Muscle of leg (tissue), 16 donors: ENCODE measurements at places on chromosomes 3 and 15.

- DNase-seq, result no peak
These were observed 20.4 kb downstream of the GOLM2 start for GRCh38 chr15:44308889-44309288.

DNA sequence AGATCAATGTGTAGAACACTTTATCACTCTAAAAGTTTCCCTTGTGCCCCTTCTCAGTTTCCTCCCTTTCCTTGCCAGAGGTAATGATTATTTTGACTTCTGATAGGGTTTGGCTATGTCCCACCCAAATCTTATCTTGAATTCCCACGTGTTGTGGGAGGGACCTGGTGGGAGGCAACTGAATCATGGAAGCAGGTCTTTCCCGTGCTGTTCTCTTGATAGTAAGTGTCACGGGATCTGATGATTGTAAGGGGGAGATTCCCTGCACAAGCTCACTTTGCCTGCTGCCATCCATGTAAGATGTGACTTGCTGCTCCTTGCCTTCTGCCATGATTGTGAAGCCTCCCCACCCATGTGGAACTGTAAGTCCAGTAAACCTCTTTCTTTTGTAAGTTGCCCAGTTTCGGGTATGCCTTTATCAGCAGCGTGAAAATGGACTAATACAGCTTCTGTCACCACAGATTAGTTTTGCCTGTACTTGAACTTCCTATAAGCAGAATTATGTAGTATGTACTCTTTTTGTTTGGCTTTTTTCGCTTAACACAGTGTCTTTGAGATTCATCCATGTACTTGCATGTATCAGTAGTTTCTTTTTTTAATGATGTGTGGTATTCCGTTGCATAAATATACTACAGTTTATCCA is 7.2 kb downstream of the FEM1B start:
- DNase-seq, result no peak

DNA sequence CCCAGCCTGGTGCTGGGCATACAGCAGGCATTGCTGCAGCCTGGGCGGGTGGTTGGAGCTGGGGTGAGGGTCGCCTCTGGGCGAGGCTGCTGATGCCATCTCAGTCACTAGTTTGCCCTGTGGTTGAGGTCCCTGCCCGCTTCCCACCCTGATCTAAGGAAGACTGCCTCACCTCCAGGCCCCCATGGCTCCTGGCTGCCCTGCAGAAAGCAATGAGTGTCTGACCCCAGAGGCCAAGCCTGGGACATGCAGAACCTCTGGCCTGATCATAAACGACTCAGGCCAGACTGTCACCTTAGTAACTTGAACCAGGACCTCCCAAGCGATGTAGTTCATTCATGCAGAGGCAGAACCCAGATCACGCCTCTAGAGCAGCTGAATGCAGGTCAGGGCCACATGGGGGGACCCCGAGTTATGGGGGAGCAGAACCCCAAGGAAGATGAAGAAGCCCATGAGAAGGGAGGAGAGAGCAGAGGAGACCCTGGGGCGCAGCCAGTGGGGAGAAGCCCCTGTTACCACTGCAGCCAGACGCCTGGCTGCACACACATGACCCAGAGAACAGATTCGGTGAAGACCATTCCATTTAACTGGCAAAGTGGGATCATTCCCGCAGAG is 213.9 kb downstream of the TBC1D2B start:
- DNase-seq, result no peak

- DNase-seq, result no peak
These were observed 1023.2 kb downstream of the TBL1XR1 start for GRCh38 chr3:176174060-176174459.

GRCh38 chr15:101198800-101199199 is 53.0 kb downstream of the CHSY1 start:
- DNase-seq, result no peak

DNA sequence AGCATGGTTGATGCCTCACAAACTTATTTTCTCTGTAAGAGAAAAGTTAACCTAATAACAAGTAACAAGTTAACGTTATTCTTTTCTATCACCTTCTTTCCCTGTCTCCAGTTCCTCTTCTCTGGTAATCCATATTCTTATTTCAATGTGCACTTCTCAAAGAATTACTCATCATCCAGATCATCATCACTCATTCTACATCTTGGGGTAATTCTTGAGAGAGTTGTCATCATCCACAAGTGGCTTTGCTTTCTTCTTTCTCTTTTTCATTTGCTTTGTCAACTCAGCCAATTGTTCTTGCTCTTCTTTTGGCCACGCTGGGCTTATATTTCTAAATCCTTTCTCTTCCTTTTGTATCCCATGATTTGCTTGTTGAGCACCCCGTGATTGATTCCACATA is 20.8 kb upstream of the RNF111 start:
- no peak for DNase-seq

DNA sequence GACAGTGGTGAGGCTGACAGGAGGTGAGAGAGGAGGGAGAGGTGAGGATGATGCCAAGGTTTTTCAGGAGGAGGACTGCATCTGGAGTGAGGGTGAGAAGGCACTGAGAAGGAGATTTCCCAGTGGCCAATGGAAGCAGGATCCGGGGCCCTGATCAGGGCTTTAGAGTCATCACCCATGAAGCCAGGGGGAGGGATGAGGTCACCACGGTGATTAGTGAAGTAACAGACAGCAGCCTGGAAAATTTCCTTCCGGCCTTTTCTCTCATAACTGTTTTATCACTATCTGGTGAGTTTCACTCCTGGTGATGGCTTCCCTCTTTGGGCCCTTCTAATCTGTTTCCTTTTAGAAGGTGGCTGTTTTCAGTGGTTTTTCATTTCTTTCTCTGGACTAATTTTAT is 80.5 kb upstream of the WNT5A start:
- DNase-seq, result peak; percentile 53

DNA sequence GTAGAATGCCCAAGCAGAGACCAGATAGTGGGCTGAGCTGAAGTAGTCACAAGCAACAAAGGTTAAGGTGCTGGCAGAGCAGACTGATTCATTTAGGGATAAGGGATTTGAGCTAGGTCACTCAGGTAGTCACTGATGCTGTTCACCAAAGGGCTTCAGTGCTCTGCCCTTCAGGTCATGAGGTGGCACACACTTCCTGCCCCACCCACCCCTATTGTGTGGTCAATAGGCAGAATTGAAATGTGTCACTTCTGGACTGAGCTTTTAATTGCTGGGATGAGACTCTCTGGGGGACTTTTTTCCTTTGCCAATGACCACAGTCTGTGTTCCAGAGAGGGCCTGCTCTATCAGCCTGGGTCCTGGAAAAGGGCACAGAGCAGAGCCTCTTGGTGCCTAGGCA is 2.9 kb upstream of the DIS3L start:
- no peak for DNase-seq

DNA sequence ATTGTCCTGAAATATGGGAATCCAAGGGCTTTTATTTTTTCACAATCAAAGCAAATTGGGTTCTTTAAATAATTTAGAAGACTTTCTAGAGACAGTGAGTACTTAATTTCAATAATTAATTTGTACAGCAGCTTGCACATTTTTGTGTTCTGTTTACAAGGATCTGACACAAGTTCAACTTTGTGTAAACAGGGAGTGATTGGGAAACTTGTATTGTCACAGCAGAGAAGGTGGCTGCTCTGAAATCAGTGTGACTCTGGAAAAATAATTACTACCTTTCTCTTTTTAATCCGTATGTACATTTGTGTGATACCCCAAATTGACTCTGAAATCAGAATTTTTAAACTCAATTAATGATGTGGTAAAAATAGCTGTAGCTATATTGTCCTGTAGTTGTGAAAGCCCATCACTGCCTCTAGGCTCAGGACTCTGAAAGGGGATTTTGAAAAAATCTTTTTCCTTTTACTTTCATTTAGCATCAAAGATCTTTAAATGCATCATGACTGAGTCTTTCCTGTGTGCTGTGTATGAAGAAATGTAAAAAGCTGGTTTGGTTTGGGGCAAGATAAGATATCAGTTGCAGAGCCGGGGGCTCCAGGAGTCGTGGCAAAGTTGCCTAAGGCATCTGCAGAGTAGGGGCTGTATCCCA is 45.1 kb downstream of the MFSD1 start:
- DNase-seq, result no peak

DNA sequence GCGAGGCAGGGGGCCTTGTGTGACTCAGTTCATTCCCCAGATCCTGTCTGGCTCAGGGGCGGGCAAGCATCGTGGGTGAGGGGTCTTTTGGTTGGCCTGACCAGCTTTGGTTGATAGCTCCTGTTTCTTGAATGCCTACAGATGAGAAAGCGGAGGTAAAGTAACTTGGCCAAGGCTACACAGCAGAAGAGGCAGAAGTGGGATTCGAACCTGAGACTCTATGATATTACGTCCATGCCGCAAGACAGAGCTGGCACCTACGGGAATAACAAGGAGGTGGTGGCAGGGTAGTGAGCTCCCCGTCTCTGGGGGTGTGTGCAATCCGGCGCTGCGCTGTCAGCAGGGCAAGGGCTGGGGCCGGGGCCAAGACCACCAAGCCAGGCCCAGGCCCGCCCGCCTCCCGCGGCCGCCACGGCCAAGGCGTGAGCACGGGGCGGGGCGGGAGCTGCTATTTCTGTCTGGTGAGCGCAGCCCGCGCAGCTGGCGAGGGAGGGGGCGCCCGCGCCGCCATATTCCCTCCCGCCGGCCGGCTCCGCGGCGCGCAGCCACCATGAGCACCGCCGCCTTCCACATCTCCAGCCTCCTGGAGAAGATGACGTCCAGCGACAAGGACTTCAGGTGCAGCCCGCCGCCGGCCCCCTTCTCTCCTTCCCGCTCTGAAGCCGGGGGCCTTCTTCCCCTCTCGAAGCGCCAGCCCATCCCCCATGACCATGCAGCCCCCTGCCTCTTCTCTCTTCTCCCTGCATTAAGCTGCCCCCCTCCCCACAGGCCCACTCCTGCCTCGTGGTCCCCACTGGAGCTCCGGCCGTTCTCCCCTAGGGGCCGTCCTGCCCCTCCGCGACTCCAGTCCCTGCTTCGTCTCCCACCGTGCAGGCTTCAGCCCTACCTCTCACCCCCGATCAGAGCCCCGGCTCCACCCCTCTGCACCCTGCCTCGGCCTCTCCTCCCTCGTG is at the start of gene CAND2:
Gene CAND2, plus strand, starts transcription at position 510 of the 953 bp plus-strand sequence. Its CDS starts 41 bp downstream, at position 551.
- DNase-seq, result peak; percentile 90

GRCh38 chr15:80787316-80787715 is 8.1 kb downstream of the CEMIP start:
- no peak for DNase-seq

- no peak for DNase-seq
These were observed 27.6 kb downstream of the MEX3B start for GRCh38 chr15:82018201-82018600.

DNA sequence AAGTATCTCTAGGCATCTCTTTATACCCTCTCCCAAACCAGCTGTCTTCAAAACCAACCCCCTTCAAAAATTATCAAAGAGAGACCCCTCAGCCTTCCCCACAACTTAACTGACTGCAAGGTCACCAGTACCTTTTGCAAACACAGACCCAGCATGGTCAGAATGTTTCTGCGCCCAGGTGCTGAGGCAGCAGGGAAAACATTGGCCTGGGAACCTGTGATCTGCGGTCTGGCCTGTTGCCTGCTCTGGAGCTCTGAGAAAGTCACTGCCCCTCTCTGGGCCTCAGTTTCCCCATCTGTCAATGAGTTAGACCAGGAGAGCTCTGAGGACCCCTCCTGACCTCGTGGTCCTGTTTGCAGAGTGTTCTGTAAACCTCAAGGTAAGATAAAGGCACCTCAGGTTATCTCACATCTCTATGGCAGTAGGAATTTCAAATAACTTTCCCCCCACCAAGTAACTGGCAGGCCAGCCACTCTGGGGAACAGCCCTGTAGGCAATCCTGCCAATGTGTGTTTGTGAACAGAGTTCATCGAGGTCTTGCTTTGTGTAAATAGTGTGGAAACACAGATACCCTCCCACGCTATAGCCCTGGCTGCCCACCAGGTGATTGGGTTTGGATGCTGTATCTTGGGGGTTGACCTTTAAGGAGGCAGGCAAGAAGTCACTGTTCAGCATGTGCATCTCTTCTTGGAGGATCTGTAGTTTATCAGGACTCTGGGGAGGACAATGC is 50.0 kb upstream of the SMAD6 start:
- no peak for DNase-seq

GRCh38 chr3:187291001-187291511 is 481 bp downstream of the MASP1 start:
- DNase-seq, result peak; percentile 52

DNA sequence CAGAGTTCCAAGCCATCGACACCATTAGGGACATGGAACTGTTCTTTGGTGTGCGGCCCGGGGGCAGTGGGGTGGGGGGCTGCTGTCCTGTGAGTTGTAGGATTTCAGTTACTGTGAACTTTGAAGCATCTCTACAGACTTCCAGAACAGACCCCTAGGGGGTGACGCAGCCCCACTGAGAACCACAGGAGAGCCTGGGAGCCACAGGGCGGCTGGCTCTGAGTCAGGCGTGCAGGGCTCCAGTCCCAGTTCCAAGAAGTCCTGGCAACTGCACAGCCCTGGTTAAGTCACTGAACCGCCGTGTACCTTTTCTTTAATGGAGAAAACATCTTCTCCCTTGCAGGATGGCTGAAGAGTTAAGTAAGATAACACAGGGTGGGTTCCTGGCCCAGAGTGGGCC is 23.5 kb upstream of the LRTM1 start:
- DNase-seq, result peak; percentile 89

DNA sequence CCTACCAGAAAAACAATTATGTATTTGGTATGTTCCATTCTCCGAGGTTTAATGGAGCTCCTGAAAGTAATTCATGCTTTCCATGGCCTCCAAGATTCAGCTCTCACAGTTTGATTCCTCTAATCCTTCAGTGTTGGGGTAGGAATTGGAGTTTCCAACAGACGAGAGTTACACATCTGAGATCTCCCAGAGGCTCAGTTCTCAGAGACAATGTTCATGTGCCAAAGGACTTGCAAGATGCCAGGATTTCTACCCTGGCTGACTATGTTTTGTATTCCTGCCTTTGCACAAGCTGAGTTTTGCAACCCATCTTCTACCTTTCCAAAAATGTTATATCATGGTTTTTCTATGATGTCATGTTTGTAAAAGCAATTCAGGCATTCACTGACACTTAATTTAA is 322.9 kb downstream of the ERC2 start:
- peak; percentile 63 for DNase-seq

GRCh38 chr3:187051724-187052366 is 87.5 kb downstream of the RPL39L start:
- DNase-seq, result peak; percentile 54

- peak; percentile 70 for DNase-seq
These were observed 11.2 kb downstream of the TNFSF10 start for GRCh38 chr3:172511783-172512762.

DNA sequence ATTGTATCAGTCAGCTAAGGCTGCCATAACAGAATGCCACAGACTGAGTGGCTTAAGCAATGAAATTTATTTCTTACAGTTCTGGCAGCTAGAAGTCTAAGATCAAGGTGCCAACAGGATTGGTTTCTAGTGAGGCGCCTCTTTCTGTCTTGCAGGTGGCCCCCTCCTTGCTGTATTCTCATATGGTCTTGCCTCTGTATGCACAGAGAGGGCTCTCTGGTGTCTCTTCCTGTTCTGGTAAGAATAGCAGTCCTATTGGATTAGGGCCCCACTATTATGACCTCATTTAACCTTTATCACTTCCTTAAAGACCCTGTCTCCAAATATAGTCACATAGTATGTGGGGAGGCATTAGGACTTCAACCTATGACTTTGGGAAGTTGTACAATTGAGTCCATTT is 253.9 kb downstream of the EDEM1 start:
- DNase-seq, result no peak

GRCh38 chr3:179942553-179943075 is 94.1 kb downstream of the PEX5L start:
- no peak for DNase-seq

GRCh38 chr15:36501063-36501678 is 78.3 kb upstream of the CDIN1 start:
- DNase-seq, result peak; percentile 71
